NCI-H460 (cell line): ENCODE measurements at places on chromosomes 11 and 22.
A peak's percentile ranks its signal among the peaks of the same experiment; 100 is the strongest.

GRCh38 chr22:39279170-39279850 is 34.5 kb upstream of the PDGFB start:
- no peak for DNase-seq

DNA sequence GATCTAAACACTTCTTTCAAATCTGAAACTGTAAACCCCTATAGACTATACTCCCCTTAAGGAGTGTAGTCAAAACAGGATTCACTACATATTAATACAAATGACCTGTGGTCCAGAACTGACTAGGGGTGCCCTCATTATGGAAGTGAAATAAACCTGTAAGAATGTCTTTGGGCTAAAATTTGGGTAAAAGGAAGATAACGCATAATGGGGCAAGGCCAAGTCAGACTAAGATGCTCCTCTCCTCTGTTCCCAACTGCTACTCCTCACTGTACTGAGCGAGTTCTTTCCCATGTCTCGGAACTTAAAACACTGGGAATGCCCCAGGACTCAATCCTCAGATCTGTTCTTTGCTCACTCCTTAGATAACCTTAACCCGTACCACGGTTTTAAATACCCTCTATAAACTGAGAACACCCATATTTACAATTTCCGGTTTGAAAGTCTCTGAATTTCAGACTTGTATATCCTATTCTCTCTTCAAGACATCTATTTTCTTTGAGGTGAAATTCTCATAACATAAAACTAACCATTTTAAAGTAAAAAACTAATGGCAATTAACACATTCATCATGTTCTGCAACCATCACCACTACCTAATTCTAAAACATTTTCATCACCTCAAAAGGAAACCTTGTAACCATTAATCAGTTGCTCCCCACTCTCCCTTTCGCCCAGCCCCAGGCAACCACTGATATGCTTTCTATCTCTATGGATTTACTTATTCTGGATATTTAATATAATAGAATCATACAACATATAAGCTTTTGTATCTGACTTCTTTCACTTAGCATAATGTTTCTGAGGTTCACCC is 4.0 kb downstream of the THAP12 start:
- DNase-seq: no peak

DNA sequence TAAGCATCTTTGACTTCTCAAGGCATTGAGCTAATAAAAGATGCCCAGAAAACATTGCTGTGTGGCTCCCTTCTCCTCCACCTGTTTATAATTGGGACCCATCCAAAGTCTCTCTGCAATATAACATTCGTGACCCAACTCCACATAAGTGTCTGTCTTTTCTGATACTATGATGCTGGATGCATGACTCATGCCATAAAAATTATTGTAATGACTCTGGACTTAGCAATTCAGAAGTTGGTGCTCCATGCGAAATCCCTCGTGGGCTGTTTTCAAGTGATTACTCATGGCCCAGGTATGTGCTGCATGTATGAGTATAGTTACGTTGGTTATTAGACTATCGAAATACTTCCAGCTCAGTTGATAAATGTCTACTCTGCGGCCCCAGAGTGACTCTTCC is 11.7 kb downstream of the FJX1 start:
- peak; percentile 82 for DNase-seq

DNA sequence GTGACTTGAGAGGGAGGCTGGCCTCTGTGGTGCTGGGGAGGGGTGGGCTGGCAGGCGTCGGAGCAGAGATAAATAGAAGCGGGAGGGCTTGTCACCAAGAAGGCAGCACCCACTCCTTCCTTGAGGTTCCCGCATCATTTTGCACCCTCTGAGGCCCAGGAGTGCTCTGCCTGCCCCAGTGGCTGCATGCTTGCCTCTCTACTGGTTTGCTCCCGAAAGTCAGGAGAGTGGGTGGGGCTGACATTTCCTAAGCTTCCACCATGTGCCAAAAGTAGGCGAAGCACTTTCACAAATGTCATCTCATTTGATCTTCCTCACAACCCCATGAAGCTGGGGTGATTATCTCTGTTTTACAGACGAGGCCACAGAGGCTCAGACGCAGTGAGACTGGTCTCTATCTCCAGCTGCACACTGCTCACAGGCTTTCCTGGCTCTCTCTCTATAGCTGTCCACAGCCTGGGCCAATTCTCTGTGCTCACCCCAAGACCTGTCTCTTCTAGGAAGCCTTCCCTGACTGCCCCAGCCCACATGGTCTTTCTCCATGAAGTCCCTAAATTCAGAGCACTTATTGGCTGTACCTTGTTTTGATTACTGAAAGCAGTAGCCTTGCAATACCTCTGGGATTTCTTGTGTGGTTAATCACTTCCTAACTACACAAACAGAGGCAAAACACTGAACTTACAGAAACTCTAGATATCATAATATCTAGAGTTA is 2.6 kb upstream of the UCP3 start:
- no peak for DNase-seq

GRCh38 chr11:28400331-28401100 is 292.3 kb downstream of the METTL15 start:
- no peak for DNase-seq

GRCh38 chr22:49827271-49827852 is 311 bp downstream of the BRD1 start:
- DNase-seq: no peak
